ENCODE measurements at places on chromosomes 3 and 15. TPM values are rescaled to one million over a fixed set of nuclear protein-coding genes. Genes with fewer than 3 reads are reported as not detected.

The ALAS1 gene
- polyA plus RNA-seq: 20.2 TPM

The CKMT1A gene
- 2.0 TPM for polyA plus RNA-seq

The DZIP1L gene
- polyA plus RNA-seq: 21.7 TPM

The BOC gene
- polyA plus RNA-seq: 9.5 TPM

The SEMA3G gene
- polyA plus RNA-seq: 3.8 TPM

The LRRC31 gene
- polyA plus RNA-seq: not detected

The C3orf85 gene
- not detected for polyA plus RNA-seq

The STAC gene
- 0.12 TPM for polyA plus RNA-seq

The DNAJC19 gene
- 33.7 TPM for polyA plus RNA-seq

The TBC1D21 gene
- not detected for polyA plus RNA-seq

The CCDC13 gene
- 0.65 TPM for polyA plus RNA-seq

The CELF6 gene
- 13.6 TPM for polyA plus RNA-seq

The SLC12A1 gene
- 0.05 TPM for polyA plus RNA-seq

All from pancreas (tissue), 10 donors.